ENCODE measurements at places on chromosomes 1 and 21.

GRCh38 chr1:210385228-210385627 lies 56.5 kb downstream of the HHAT start:
- DNase-seq = no peak

DNA sequence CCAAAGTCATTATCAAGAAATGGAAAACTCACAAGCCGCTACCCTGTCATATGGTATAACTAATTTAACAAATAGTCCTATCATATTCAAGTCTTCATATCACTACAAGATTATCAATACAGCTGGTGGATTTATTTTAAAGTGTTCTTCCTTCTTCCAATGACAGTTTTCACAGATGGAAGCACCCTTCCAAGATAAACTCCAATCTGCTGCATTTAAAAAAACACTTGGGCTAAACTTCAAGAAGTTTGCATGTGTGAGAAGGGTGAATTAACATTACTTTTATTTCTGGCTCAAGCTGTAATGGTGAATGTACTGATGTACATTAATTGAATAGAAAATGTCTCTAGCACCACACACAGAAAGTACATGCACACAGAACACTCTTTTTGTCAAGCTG lies 192.4 kb downstream of the DPYD start:
- no peak for DNase-seq

DNA sequence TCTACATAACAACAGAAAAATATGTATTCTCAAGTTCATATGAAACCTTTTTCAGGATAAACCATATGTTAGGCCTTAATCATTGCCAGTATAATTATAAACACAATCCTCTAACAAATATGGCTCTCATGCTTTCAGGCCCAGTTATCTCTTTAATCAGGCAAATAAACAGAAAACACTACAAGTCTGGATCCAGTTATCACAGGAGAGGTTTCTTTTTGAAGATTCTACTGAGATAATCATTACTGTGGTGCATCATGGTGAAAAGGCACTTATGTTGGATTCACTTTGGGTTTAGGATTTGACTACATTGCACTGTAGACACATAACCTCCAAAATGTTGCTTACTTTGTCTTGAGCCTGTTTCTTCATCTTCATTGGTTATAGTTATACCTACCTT lies 8.4 kb upstream of the ATP6V1G3 start:
- no peak for DNase-seq

- no peak for DNase-seq
Measured at GRCh38 chr1:233427907-233428306, 100.4 kb downstream of the MAP3K21 start.

DNA sequence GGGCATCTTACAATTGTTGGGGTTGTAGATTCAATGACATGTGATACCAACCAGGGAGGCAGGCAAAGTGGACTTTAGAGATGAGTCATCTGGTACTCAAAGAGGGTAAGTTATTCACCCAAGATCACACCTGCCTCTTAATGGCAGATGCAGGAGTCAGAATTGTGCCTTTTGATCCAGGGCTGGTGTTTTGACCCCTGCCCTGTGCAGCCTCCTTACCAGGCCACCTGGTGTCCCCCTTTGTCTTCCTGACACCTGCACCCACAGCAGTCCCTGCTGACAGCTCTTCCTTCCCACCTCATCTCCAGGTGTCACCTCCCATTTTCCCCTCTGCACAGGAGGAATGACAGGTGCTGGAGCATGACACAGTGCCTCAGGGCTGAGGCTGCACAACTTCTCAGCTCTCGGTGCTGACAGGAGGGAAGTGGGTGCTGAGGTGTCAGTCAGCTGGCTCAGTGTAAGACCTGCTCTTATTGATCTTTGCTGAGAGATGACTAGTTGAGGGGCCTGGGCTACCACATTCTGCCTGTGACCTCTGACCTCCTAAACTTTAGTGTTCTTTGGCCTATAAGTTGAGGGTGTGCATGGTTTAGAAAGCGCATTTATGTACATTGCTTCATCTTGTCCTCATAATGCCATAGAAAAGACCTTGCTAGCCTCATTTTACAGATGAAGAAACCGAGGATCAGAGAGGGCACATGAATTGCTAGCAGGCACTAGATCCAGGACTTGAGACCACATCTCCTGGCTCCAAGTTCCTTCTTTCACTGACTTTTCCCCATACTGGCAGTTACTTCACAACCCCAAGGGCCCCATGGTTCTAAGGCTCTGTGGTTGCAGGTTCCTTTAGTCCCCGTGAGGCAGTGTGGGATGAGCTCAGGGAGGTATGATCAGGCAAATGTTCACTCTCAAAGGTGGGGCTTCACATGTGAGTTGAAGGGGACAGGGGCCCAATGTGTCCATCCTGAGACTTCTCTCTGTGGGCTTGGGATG lies 31.3 kb downstream of the CACNA1E start:
- no peak for DNase-seq

- DNase-seq = no peak
Measured at GRCh38 chr1:100642826-100643225, 76.7 kb upstream of the VCAM1 start.

GRCh38 chr1:231040800-231041718 lies 1.0 kb upstream of the FAM89A start:
- no peak for DNase-seq

DNA sequence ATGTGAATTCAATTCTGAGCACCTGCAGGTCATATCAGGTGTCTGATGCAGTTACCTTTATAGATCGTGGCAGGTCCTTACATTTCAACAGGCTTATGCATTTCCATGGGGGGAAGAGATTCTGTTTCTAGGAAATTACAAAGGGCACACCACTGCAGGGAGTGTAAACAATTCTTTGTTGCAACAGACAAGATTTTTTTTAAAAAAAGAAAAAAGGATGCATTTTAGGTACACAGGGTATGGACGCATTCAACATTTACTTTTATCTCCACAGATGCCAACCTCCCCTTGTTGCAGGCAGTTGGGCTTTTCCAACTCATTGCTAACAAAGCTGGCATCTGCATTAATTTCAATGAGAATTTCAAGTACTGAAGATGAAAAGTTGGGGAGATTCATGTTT lies 13.5 kb upstream of the TEKT2 start:
- DNase-seq = no peak

- DNase-seq = no peak
Measured at GRCh38 chr1:25615563-25616094, 962 bp upstream of the MAN1C1 start.

DNA sequence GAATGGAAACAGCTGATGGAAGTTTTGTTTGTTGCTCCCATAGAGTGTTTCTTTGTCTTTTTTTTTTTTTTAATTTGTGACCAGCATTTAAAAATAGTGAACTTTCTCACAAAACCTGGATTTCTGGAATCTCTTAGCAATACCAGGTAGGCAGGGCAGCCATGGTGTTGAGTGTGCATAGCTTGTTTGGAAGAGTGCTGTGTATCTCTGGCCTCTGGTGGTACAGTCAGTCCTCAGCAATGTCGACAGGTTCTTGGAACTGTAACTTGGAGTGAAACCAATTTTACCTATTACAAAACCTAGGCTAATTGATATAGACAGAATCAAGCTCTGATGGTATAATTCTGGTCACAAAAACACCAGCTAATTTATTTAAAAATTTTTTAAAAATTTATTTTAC lies 6.7 kb downstream of the AADACL3 start:
- DNase-seq = no peak

Measured in activated CD4-positive, alpha-beta T cell treated with anti-CD3 and anti-CD28 coated beads, Interleukin-2, amount 10 ng/mL, durations not matched to agents 7 days and 5 days (primary cell).